Activated CD4-positive, alpha-beta memory T cell treated with anti-CD3 and anti-CD28 coated beads, Interleukin-2, amount 10 ng/mL, durations not matched to agents 7 days and 5 days (primary cell): ENCODE measurements at places on chromosomes 7 and 10.

DNA sequence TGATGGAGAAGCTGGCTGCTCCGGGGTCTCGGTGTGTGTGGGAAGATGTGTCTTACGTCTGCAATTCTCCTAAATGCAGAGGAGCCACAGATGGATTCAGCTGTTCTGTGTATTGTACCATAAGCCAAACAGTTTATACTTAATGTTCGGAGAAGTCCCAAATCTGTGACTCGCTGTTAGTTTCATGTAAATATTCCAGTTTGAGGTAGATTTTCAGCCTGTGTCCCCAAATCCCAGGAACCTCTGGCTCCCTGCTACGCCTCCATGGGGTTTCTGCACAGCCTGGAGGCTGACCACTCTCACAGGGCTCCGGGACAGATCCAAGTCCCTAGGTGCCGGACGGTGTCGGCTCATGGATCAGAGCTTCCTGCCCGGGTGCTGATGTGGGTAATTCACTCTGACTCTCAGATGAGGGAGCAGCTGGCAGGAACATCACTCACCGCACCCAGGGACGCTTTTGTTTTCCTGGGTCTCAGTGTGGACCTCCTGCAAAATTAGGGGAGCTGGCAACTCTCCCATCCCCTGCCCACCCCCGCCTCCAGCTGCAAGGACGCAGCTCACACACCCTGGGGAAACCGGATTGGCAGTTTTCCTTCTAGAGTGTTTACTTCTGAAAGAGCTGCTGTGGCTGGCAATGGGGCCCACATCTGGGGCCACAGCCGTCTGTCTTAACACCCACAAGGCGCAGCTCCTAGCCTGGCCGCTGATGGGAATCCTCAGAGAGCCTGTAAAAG lies 421.1 kb upstream of the FOXK1 start:
- DNase-seq, result no peak

DNA sequence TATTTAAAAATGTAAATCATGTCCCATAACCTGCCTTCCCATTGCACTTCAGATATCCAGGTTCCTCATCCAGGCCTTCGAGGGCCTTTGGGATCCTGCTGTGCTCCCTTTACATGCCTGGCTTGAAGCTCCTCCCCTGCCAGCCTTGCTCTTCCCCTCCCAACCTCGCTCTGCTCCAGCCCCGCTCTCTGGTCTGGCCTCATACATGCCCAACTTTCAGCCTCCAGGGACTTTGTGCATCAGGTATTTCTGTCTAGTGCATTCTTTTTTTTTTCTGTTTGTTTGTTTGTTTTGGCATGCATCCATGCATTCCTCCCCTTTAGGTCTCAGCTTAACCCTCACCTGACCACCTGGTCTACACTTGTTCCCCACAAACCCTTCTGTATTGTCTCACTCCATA lies 160.3 kb downstream of the SNX10 start:
- no peak for DNase-seq

DNA sequence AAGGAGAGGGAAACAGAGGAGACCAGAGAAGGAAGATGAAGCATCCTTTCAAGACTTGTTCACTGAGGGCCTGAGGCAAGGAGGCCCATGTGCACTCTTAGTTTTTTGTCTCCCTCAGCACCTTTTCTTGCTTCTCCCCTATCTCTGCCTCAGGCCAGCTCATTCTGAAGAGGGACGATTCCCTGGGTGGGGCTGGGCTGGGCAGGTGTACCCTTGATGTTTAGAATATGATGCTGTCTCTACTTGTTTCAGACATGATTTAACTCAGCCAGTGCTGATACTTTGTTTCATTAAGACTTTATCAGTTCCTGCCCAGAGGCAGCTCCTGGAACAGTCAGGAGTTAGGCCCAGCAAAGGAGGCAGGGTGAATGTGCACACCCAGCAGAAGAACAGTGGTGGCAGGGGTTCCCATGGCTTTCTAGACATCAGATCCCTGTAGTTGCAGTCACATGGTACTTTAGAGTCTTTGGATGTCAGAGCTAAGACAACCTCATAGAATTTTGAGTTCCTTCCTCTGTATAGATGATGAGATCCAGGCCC lies 3.4 kb downstream of the PRXL2A start:
- DNase-seq, result no peak

DNA sequence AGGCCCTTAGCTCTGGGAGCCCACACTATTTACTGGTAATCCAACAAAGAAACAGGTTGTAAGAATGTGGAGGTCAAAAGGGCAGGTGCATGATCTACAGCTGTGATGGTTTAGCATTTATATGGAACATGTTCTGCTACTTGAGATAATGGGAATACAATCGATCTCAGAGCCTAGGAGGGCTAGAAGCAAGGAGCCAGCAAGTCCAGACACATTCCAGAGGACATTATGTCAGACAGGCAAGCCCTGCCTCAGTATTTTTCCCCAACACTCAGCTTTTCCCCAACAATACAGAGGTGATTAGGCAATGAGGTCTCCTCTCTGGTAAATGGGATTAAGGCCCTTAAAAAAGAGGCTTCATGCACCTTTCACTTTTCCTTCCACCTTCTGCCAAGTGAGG lies 21.4 kb upstream of the GNAT3 start:
- no peak for DNase-seq

DNA sequence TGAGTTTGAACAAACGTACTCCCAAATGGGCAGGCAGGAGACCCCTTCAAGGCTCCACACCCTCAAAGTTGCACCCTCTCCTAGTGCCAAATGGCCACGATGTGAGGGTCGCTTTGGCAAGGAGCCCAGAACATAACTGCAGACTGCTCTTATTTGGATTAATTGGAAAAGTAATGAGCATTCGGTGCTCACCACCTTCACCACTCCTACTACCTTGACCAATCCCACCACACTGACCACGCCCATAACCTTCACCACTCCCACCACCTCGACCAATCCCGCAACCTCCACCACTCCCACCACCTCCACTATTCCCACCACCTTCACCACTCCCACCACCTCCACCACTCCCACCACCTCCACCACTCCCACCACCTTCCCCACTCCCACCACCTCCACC lies 94.7 kb upstream of the PAX2 start:
- no peak for DNase-seq

DNA sequence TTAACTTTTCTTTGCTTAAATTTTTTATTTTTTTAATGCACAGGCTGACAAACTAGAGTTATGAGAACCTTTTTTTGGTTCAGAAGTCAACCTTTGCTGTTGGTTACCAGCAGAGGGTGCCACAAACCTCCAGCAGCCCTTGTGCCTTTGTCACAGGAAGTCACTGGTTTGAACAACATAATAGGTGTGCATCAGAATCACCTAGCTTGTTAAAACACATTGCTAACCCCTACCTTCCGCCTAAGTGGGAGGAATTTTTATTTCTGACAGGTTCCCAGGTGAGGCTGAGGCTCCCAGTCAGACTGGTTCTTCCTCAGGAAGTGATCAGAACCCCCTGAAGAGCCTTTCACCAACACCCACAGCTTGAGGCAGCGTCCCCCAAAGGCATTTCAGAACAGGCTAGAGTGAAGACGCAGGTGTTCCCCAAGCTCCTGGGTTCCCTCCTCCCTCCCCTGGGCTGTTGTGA lies 22.6 kb upstream of the VDAC2 start:
- DNase-seq, result peak; percentile 74

DNA sequence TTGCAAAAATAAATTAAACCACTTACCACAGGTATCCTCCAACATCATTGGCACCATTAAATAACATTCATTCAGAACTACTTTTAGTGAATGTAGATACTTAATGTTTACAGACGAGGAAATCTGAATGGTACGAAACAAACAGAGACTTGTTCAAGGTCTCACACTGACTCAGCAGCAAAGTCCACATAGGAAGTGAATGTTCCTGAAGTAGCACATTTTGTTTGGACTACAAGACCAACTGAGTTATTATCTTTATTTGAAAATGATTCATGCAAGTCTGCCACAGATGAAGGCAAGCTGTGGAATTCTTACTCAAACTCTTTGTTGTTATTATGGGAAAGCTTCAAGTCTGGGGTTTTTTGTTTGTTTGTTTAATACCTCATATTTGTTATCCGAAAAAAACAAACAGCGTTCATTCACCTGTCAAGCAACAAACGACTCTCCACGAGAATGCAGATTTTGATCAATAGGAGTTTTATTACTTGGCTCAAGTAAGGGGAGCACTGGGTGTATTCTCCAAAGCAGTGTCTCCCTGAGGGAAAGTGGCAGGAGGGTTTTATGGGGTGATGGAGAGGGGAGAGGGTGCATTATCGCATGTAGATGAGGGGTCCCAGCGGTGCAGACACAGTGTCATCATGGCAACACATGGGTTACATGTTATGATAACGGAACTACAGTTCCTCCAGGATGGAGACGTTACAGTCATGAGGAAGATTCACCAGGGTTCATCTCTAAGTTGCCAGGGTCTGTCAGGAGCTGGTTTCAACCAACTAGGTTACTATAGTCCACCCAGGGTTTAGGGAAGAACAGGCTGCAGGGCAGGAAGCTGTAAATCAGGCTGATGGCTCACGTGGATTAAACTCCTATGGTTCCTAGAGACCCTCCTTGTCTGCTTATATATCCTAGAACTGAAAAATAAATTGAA lies 147.7 kb upstream of the AKR1E2 start:
- no peak for DNase-seq

DNA sequence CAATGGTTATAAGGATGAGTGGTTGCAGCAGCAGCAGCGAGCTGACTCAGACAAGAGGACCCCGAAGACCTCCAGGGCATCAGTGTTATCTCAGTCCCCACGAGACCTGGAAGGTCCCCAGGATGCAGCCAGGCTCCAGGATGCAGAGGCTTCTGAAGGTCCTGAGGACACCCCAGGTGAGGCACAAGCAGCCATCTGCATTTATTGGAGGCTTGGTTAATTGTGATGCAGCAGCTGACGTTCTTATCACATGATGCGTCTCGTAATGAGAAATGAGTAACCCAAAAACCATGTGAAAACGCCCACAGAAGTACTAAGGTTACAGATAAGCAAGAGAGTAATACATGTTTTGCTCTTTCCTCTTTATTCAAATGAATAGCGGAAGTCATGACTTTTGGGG lies 17.4 kb downstream of the C7orf57 start:
- no peak for DNase-seq

DNA sequence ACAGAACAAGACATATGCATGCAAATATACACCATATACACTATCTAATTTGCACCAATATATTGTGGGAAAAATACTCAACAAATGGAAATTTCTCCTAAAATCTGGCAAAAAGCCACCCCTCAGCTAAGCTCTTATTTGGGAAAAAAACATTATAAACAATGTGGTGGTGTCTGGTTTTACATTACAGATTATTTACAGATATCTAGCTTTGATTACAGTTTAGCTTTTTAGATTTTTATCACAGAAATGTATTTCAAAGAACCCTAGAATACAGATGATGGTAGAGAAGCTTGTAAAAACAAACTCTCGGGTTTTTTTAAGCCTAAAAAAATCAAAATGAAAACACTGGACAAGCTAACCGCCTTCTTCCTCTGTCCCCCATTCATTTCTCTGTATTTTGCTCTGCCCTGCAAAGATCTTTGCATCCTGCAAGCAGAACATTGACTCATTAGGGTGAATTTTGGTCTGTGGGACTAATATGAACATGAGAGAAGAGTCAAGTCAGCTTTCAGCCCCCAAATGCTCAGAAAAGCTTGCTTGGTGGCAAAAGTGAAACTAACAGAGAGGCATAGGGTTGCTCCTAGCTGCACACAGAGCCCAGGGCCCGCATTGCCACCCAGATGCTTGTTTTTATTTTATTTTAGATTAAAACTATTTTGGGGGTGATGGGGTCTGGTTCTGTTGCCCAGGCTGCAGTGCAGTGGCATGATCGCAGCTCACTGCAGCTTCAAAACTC lies 88.8 kb upstream of the LYZL1 start:
- DNase-seq, result no peak

DNA sequence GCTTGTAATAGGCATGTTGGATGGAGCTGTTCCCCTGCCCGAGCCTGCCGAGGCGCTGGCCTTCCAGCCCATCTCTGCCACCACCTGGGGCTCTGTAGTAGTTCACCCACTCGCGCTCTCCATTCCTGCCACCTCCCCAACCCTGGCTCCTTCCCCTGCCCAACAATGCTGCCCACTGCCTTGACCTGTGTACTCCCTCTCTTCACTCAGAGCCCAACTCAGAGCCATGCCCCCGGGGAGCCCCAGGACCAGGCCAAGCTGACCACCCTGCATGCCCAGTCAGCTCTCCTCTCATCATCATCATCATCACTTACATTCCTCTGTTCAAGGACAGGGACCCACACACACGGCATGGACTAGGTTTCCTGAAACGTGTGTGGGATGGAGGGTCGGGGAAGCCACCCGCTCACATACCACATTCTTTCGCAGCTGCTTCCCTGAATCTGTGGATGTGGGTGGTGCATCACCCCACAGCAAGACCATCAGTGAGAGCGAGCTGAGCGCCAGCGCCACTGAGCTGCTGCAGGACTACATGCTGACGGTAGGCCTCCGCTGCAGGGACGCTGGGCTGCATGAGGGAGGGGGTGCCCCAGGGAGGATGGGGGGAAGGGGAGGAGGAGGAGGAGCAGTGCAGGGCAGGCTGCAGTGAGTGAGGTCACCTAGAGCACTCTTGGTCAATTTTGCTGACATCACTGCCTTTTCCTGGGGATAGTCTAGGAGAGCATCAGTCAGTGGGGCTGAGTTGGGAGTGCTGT lies 15.6 kb downstream of the NACAD start:
- DNase-seq, result no peak

- no peak for DNase-seq
These were observed 546.2 kb downstream of the SORCS3 start for GRCh38 chr10:105187243-105187642.

DNA sequence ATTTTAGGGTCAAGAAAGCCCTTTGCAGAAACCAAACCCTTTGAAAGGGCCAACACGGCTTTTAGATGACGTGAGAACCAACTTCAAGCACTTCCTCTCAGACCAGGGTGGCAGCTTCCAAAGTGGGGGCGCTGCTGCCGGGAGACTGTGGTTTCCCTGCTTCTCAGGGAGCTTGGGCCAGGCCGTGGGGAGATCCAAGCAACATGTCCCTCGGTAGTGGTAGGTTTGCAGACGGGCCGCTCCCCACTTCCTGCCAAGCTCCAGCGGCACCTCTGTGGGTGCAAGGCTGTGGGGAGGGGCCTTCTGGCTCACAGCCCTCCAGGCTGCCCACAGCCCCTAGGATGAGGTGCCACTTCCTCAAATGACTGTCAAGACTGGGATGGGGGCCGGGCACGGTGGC lies 132.4 kb downstream of the FAM53B start:
- peak; percentile 73 for DNase-seq

GRCh38 chr10:60899266-60899665 lies 44.7 kb downstream of the RHOBTB1 start:
- no peak for DNase-seq

DNA sequence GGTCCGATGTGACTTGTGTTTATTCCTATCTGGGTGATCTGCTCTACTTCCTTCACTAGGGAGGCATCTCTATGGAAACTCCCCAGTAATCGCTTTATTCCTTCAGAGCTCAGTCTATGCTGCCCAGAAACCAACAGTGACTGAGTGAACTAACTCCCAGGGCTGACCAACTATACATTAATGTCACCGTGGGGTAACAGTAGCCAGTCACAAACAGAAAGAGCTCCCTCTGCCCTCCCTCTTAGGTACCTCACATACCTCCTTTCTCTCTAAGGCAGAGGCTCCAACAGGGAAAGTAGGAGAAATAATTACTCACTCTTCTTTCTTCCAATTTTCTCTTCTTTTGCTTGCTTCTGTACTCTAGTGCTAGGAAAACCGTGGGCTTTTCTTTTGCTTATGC lies 855.0 kb downstream of the REEP3 start:
- no peak for DNase-seq
